Activated naive CD4-positive, alpha-beta T cell treated with anti-CD3 and anti-CD28 coated beads, Interleukin-2, amount 50 U/mL, for 72 hours (primary cell): ENCODE measurements at places on chromosomes 3 and 15.

- DNase-seq, result no peak
Measured at GRCh38 chr3:156668073-156668763, 6.2 kb upstream of the TIPARP start.

- no peak for DNase-seq
Measured at GRCh38 chr3:53776494-53777101, 69.6 kb downstream of the CHDH start.

- DNase-seq, result no peak
Measured at GRCh38 chr15:75822685-75823278, 20.5 kb upstream of the UBE2Q2 start.

DNA sequence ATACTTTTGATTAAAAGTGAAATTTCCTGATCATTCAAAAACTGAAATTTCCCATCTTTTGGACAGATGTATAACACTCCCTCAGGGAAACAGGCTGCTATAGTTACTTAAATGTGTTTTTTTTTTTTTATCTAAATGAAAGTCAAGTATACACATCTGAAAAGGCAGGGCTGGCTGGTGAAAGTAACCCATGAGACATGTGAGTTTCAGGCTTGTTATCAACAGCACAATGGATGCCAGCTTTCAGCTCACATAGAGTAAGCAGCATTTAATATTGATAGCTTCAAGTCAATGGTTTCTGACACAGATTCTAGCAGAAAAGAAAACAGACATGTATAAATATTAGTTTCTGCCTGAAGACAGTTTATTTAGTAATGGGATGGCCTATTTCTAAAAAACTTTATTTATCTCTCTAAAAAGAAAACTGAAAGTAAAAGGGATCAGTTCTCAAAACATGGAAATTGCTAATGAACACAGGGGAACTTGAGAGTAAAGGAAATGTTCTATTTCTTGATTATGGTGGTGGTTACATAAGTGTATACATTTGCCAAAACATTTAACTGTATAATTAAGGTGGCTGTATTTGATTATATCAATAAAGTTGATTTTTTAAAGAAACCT, 89.7 kb upstream of the CMC1 start:
- DNase-seq, result no peak

GRCh38 chr3:189756582-189757078, 125.4 kb downstream of the TP63 start:
- no peak for DNase-seq

- DNase-seq, result no peak
Measured at GRCh38 chr15:36875740-36876334, 224.5 kb downstream of the MEIS2 start.

- no peak for DNase-seq
Measured at GRCh38 chr15:96593735-96594134, 263.2 kb downstream of the NR2F2 start.

DNA sequence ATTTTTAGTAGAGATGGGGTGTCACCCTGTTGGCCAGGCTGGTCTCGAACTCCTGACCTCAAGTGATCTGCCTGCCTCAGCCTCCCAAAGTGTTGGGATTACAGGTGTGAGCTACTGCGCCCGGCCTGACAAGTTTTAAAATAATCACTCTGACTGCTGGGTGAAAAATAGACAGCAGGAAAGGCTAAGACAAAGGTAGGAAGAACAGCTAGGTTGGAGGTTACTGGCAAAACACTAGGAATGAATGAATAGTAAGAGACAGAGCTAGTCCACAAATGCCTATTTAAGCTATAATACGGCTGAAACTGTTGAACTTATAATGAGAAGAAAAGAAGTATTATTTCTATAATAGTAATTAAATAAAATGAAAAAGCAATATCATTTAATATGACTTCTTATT, 46.7 kb upstream of the RAP2B start:
- DNase-seq, result no peak

DNA sequence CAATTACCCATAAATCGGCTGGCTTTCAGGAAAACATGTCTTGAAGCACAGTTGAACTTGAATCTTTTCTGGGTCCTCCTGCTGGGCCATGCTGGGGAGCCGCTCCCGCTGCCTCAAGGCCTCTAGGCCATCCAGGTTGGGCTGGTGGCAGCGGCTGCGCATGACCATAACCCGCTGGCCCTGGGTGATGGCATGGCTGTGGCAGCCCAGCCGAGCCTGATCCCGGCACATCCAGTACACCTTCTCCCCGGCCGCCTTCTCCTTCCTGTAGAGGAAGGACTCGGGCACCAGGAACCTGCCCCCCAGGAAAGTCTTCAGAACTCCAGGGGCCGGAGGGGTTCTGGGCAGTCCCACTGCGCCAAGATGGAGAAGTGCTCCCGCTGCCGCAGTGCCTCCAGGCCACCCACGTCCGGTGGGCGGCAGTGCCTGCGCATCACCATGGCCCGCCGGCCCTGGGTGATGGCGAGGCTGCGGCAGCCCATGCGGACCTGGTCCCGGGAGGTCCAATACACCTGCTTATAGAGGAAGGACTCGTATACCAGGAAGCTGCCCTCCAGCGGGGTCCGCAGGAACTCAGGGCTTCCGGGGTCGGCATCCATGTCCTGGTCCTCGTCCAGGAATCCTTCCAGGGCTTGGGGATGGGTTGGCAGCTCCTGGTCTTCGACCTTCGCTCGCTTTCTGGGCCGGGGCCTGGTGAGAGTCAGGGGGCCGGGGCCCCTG, 84.3 kb upstream of the FXR1 start:
- no peak for DNase-seq

DNA sequence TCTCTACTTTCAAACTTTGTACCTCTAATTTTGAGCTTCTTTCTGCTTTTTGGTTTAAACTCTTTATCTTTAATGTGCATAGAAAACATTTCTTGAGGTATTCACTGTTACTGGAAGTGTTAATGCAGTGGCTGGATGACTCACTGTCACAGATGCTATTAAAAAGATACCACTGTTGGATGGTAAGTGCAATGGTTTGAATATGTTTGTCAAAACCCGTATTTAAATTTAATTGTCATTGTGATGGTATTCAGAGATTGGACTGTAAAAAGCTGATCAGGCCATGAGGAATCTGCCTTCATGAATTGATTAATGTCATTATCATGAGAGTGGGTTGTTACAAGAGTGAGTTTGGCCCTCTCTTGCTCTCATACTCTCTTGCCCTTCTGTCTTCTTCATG, 70.6 kb downstream of the AP4E1 start:
- DNase-seq, result no peak

- no peak for DNase-seq
Measured at GRCh38 chr3:195876297-195877064, 31.9 kb downstream of the TNK2 start.

- DNase-seq, result no peak
Measured at GRCh38 chr3:48434591-48435222, 4.8 kb upstream of the PLXNB1 start.

- no peak for DNase-seq
Measured at GRCh38 chr15:58447271-58448010, 15.7 kb downstream of the LIPC start.

DNA sequence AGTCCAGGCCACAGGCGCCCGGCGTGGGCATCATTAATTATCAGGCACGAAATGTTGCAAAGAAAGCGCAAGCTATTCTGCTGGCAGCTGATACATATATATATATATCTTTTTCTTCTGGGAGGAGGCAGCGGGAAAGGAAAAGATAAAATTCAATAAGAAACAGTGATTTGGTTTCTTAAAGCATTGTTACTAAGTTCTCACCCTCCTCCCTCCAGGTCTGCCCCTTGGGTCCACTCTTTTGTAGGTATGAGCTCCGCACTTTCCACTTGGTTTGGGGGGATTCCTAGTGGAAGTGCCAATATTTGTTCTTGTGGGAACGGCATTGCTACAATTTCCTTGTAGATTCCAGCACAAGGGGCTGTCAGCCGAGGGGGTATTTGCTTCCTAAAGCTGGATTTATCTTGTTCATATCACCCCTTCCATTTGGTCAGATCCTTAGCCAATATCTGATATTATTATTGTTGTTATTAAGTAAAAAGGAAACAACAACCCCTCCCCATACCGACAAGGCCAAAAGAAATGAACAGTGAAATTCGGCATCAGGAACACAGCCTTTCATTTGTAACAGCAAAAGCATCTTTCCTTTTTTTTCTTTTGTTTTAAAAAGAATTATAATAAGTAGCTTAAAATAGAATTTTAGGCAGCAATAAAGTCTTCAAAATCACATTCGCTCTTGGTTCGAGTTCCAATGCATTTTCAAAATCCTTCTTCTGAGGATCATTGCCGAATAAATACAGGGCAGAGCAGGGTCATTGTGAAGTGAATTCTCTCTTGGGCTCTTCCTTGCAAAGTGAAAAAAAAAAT, 15.6 kb downstream of the ZIC1 start:
- DNase-seq, result no peak

DNA sequence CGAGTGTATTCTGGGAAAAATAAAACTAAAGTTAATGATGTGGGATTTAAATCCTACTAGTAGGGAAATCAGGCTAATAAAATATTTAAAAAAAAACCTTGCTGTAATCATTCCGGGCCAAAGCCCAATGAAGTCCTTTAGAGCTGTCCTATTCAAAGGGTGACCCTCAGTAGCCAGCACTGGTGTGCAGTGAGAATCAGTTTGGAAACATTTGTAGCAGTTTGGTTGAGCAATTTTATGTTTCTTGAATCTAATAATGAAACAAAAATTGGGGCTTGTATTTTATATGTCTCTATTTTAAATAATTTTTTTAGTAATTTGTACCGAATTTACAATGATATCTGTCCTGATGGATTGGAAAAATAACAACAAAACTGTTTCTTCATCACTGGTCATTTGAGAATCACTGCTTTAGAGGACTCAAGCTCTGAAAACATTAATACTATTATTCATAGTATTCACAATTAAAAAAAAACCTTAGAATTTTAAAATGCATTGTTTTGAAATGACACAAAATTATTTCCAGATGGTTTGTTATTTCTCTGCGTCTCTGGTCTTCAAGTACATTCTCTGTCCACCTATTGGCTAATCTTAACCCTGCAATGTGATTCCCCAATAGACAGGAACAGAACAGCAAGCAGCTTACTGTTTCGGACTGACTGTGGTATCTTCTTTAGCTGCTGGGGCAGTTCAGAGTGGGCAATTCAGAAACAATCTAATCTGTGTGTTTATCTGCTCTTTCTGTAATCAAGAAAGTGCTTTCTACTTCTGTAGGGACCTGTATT, 71.2 kb downstream of the OTOL1 start:
- DNase-seq, result no peak

- DNase-seq, result no peak
Measured at GRCh38 chr15:60462027-60462426, 16.9 kb downstream of the ICE2 start.

DNA sequence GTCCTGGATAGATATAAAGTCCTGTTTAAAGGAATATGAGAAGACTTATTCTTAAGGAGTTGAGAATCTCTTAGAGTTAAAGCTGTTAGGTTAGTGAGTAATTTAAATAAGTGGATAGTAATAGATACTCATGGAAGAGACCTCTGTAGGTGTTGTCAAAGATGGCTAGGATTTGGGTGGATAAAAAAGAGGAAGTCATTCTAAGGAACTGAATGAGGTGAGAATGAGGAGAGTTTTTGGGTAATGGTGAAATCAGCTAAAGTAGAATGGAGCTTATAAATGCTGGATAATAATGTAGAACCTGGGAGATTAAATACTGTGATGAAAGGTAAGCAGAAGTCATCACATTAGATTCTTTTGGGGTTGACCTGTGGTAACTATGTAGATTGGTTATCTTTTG, 8.1 kb downstream of the ARIH1 start:
- DNase-seq, result no peak

DNA sequence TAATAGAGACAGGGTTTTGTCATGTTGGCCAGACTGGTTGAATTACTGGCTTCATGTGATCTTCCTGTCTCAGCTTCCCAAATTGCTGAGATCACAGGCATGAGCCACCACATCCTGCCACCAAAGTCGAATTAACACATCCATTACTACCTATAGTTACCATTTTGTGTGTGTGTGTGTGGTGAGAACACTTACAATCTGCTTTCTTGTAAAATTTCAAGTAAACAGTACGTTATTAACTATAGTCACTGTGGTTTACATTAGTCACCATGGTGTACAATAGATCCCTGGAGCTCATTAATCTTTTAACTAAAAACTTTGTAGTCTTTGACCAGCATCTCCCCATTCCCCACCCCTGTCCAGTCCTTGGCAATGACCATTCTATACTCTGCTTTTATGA, 270.0 kb downstream of the NAALADL2 start:
- DNase-seq, result no peak

DNA sequence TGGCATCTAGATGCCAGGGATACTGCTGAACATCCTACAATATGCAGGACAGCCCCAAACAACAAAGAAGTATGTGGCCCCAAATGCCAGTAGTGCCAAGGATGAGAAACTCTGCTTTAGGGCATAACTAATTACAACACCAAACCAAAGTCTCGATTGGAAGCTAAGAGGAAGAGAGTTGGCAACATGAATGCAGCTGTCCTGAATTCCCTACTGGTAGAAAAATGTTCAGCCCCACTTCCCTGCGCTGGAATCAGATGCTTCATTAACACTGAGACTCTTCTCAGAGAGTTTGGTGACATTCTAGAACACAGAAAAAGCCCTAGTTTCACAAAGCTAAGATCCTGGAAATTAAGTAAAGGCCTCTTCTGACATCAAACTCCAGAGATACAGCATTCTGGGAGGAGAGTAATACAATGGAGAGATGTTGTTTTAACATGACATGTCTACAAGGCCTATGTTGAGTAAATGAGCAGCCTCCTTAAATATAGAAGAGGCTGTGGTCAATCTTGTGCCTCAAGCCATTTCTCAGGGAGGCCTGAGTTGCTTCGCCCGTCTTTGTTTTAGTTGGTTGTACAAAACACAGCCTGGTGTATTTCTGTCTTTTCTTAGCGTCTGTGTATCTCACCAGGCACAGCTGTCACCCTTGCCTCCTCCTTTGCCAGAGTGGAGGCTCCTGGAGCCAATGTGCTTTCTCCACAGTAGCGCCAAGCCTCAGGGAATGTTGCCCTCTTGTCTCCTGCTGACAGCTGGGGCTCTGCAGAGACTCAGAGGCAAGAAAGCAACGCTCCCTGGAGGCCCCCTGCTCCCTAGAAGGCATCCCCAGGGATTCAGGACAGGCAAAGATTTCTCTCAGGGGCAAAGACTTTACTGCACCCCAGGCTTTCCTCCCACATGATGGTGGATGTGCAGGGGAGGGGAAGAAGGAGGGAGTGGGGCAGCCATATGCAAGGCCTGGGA, 25.1 kb upstream of the CTNNB1 start:
- DNase-seq, result no peak

DNA sequence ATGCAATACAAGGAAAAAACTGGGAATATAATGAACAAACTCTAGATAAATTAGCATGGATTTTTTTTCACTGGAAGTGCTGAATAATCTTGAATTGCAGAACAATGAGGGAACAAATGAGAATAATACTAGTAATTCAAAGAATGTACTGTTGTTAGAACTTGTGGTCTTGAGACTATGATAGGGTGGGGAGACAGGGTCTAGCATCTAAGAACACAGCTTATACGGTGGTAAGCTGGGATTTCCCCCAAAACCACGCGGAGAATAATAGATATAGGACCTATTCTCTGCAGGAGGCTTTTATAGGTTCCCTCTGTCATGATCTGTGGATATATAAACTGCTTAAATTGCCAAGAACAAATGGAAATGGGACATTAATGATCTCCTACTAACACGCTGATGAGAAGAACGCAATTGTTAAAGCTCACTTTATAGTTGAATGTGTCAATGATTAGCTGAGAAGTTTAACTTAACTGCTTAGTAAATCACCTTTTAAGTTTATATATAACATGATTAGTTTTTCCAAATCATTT, 692.3 kb downstream of the ZPLD1 start:
- DNase-seq, result no peak

- no peak for DNase-seq
Measured at GRCh38 chr15:94670438-94671034, 439.2 kb downstream of the MCTP2 start.

- DNase-seq, result no peak
Measured at GRCh38 chr15:56192659-56193442, 50.8 kb downstream of the RFX7 start.
